ENCODE measurements at places on chromosomes 13 and 19. TPM values are rescaled to one million over a fixed set of nuclear protein-coding genes. Genes with fewer than 3 reads are reported as not detected.

- H3K4me1 ChIP-seq: peaks cover 3% of the 10 kb centered on the region
- H3K27me3 ChIP-seq: no peaks in the 10 kb centered on the region
- H3K36me3 ChIP-seq: no peaks in the 10 kb centered on the region
- no peak overlapping the region for H3K4me3 ChIP-seq
- no peak overlapping the region for H3K27ac ChIP-seq
- DNase-seq: no peak
These were observed 9.5 kb downstream of the LGALS7 start for GRCh38 chr19:38763795-38764220.

The ZFP36 gene
- total RNA-seq: 69.3 TPM

The TTC9B gene
- not detected for total RNA-seq

The ZSCAN18 gene
- 23.1 TPM for total RNA-seq

The UBE2S gene
- 342 TPM for total RNA-seq

DNA sequence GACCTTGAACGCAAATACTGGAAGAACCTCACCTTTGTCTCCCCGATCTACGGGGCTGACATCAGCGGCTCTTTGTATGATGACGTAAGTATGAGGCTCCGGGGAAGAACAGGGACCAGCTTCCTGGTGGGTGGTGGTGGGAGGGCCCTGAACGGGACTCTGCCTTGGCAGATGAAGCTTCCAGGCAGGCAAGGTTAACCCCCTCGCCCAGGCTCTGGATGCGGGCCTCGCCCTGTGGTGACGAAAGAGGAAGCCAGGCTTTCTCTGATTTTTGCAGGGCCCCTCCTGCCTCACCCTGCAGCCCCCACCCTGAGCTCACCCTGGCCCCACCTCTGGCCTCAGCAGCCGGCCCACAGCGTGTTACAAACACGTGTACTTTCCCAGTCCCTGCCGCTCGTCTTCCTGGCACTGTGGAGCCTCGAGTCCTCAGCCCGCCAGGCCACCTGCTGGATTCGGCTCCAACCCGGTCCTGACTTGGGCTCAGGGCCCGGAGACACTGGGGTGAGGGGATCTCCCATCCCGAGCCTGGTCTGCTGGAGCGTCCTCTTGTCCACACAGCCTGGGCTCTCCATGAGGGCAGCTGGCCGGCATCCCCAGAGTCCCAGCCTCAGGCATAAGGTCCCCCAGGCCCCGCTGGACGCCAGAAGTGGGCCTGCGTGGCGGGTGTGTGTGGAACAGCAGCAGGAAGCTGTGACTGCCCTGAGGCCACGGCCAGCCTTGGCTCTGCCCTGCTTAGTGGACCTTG lies 72.4 kb downstream of the KDM4B start:
- H3K27ac ChIP-seq: no peak overlapping the region
- no peak for DNase-seq
- H3K4me3 ChIP-seq: no peak overlapping the region
- H3K36me3 ChIP-seq: no peaks in the 10 kb centered on the region

The MTIF3 gene
- total RNA-seq: 27.5 TPM

The CD37 gene
- total RNA-seq: 191 TPM

DNA sequence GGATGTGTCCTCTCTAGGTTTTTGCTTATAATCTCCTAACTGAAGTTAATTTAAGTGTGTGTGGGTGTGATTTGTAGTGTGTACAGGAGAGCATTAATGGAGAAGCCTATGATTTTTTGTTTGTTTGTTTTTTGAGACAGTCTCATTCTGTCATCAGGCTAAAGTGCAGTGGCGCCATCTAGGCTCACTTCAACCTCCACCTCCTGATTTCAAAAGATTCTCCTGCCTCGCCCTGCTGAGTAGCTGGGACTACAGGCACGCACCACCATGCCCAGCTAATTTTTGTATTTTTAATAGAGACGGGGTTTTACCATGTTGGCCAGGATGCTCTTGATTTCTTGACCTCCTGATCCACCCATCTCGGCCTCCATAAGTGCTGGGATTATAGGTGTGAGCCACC lies 20.6 kb downstream of the ZNF701 start:
- H3K4me3 ChIP-seq: no peak overlapping the region
- H3K36me3 ChIP-seq: peaks cover 76% of the 10 kb centered on the region
- H3K27ac ChIP-seq: no peak overlapping the region
- no peaks in the 10 kb centered on the region for H3K4me1 ChIP-seq
- no peaks in the 10 kb centered on the region for H3K27me3 ChIP-seq

GRCh38 chr13:45733361-45733760 lies 31.2 kb downstream of the CBY2 start:
- no peaks in the 10 kb centered on the region for H3K36me3 ChIP-seq
- H3K4me1 ChIP-seq: no peaks in the 10 kb centered on the region
- no peaks in the 10 kb centered on the region for H3K27me3 ChIP-seq
- no peak for DNase-seq
- H3K27ac ChIP-seq: no peak overlapping the region
- no peak overlapping the region for H3K4me3 ChIP-seq

The SPPL2B gene
- 48.5 TPM for total RNA-seq

DNA sequence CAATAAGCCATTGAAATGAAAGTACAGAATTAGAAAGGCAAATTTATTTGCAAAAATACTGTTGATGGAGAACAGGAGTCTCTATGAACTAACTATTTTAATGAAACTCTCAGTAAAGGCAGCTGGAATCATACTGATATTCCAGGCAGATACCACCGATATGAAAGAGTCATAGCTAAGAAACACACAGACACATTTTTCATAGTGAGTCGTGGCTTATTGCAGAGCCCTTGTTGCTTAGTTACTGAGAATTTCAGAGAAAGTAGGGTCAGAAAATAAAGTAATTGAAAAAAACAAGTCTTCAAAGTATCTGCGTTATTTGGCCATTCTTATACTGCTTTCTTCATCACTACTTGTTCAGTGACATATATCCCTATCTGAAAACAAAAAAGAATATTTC lies 1890.9 kb downstream of the PCDH9 start:
- no peak overlapping the region for H3K27ac ChIP-seq
- no peaks in the 10 kb centered on the region for H3K4me1 ChIP-seq
- no peak for DNase-seq
- no peaks in the 10 kb centered on the region for H3K27me3 ChIP-seq
- no peaks in the 10 kb centered on the region for H3K36me3 ChIP-seq

DNA sequence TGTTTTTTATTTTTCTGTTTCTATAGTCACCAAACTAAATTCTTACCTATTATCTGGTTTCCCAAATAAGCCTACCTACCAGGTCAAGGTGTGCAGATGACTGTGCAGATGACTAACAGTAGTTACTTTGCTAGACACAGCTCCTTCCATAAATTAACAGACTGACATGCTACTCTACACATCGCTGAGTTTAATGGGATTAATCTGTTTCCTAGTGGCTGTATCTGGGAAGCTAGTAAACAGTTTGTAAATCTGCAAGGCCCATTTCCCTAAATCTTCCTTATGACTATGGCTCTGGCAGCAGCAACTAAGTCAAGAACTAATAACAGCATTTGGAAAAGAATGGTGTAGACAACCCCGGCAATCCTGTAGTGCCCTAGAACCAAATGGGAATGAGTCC lies 27.9 kb downstream of the MIPEP start:
- H3K4me3 ChIP-seq: no peak overlapping the region
- peaks cover 13% of the 10 kb centered on the region for H3K36me3 ChIP-seq
- no peaks in the 10 kb centered on the region for H3K4me1 ChIP-seq

DNA sequence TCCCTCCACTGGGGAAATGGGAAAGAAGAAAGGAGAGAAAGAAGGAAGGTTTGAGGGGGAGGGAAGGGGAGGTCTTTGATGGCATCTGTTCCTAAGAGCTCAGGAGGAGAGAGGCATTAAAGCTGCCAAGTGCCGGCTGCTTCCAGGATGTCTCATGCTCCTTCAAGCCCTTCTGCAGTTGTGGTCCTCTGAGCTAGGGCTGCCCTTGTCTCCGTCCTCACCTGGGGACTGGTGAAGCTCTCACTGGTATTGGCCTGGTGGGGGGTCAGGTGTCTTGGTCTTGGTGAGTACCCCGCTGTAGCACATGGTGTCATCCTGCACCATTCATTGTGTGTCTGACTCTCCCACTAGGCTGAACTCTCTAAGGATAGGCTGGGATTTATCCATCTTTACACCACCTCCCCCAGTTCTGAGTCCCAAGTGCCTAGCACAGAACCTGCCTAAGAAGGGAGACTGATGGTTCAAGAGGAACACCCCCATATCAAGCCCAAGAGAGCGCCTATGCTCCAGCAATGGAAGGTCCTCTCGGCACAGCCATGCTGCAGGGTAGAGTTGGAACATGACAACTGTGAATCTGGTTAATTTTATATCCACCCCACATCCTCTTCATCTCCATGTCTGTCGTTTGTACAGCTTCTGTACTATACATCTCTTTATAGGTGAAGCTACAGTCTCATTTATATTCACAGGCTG lies 83.7 kb downstream of the AKAP11 start:
- peak overlapping the region; percentile 100 for H3K27ac ChIP-seq
- H3K4me3 ChIP-seq: peak overlapping the region; percentile 67
- DNase-seq: peak; percentile 42
- H3K4me1 ChIP-seq: peaks cover 61% of the 10 kb centered on the region
- H3K27me3 ChIP-seq: no peaks in the 10 kb centered on the region

- H3K27ac ChIP-seq: no peak overlapping the region
- no peak overlapping the region for H3K4me3 ChIP-seq
- no peaks in the 10 kb centered on the region for H3K36me3 ChIP-seq
- H3K27me3 ChIP-seq: peaks cover 2% of the 10 kb centered on the region
These were observed 6.2 kb downstream of the TUBB4A start for GRCh38 chr19:6495947-6496346.

GRCh38 chr13:99403458-99403971 lies 96.3 kb upstream of the GPR183 start:
- H3K4me1 ChIP-seq: peaks cover 61% of the 10 kb centered on the region
- H3K27ac ChIP-seq: peak overlapping the region; percentile 61

- no peaks in the 10 kb centered on the region for H3K36me3 ChIP-seq
- H3K27me3 ChIP-seq: peaks cover 10% of the 10 kb centered on the region
- H3K4me1 ChIP-seq: no peaks in the 10 kb centered on the region
These were observed 73.2 kb upstream of the MBNL2 start for GRCh38 chr13:97148894-97149293.

The CASP14 gene
- not detected for total RNA-seq

The VSTM1 gene
- not detected for total RNA-seq

GRCh38 chr13:41767801-41768200 lies 193.1 kb downstream of the VWA8 start:
- H3K36me3 ChIP-seq: peaks cover under 1% of the 10 kb centered on the region
- DNase-seq: no peak
- no peaks in the 10 kb centered on the region for H3K27me3 ChIP-seq
- no peak overlapping the region for H3K27ac ChIP-seq

- no peak overlapping the region for H3K4me3 ChIP-seq
- no peak for DNase-seq
- H3K4me1 ChIP-seq: peaks cover 32% of the 10 kb centered on the region
- H3K27me3 ChIP-seq: no peaks in the 10 kb centered on the region
- peaks cover 22% of the 10 kb centered on the region for H3K36me3 ChIP-seq
These were observed 2.7 kb downstream of the PHLDB3 start for GRCh38 chr19:43501661-43502418.

GRCh38 chr13:42337808-42338600 lies 66.1 kb downstream of the AKAP11 start:
- H3K4me1 ChIP-seq: peaks cover 24% of the 10 kb centered on the region
- H3K27ac ChIP-seq: no peak overlapping the region
- H3K27me3 ChIP-seq: no peaks in the 10 kb centered on the region

The PODNL1 gene
- total RNA-seq: 0.25 TPM

- H3K4me3 ChIP-seq: no peak overlapping the region
- H3K4me1 ChIP-seq: peaks cover 15% of the 10 kb centered on the region
- peaks cover 5% of the 10 kb centered on the region for H3K27me3 ChIP-seq
- H3K36me3 ChIP-seq: peaks cover 20% of the 10 kb centered on the region
- no peak overlapping the region for H3K27ac ChIP-seq
- DNase-seq: no peak
These were observed 22.2 kb upstream of the ERVV-1 start for GRCh38 chr19:52991484-52991883.

GRCh38 chr13:104553896-104554295 lies 1487.7 kb upstream of the SLC10A2 start:
- no peaks in the 10 kb centered on the region for H3K27me3 ChIP-seq
- H3K4me3 ChIP-seq: no peak overlapping the region
- DNase-seq: no peak
- H3K36me3 ChIP-seq: no peaks in the 10 kb centered on the region

DNA sequence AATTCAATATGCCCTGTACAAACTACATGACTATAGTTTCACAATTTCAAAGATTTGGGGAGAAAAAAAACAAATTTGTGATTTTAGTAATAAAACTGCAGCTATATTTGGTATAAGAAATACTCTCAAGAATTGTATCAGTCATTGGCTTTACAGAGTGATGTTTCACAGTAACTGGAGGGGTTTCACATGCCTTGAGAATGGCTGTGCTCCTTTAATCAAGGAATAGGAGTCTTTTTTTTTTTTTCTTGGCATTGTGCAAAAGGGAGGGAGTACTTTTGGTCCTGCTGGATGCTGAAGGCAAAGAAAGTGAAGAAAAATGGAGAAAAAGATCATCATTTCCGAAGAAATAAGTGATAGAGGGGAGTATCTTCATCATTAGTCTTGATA lies 6.8 kb downstream of the ZNF507 start:
- no peak overlapping the region for H3K4me3 ChIP-seq
- H3K27me3 ChIP-seq: no peaks in the 10 kb centered on the region
- H3K4me1 ChIP-seq: peaks cover 71% of the 10 kb centered on the region
- H3K27ac ChIP-seq: no peak overlapping the region

The IGSF23 gene
- not detected for total RNA-seq

DNA sequence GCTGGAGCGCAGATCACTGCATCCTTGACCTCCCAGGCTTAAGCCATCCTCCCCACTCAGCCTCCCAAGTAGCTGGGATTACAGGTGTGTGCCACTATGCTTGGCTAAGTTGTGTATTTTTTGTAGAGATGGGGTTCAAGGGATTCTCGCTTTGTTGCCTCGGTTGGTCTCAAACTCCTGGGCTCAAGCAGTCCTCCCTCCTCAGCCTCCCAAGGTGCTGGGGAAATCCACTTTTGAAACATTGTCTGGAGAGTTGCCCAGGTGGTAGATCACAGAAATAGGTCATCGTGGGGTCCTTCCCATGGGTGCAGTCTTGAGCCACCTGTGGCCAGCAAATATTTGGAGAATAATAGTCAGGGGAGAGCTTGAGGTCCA lies 5.2 kb downstream of the LDLR start:
- peak overlapping the region; percentile 96 for H3K27ac ChIP-seq
- no peak for DNase-seq
- H3K36me3 ChIP-seq: peaks cover 75% of the 10 kb centered on the region
- H3K4me3 ChIP-seq: peak overlapping the region; percentile 53
- H3K27me3 ChIP-seq: no peaks in the 10 kb centered on the region
- H3K4me1 ChIP-seq: peaks cover 57% of the 10 kb centered on the region

The FAM124A gene
- 0.16 TPM for total RNA-seq

- H3K4me3 ChIP-seq: no peak overlapping the region
- H3K27me3 ChIP-seq: peaks cover 40% of the 10 kb centered on the region
- no peak overlapping the region for H3K27ac ChIP-seq
These were observed 20.3 kb downstream of the C19orf81 start for GRCh38 chr19:50669302-50670101.

GRCh38 chr19:734716-735115 lies 16.2 kb upstream of the MISP start:
- no peak overlapping the region for H3K4me3 ChIP-seq
- no peaks in the 10 kb centered on the region for H3K4me1 ChIP-seq
- no peaks in the 10 kb centered on the region for H3K36me3 ChIP-seq
- DNase-seq: no peak
- no peak overlapping the region for H3K27ac ChIP-seq

DNA sequence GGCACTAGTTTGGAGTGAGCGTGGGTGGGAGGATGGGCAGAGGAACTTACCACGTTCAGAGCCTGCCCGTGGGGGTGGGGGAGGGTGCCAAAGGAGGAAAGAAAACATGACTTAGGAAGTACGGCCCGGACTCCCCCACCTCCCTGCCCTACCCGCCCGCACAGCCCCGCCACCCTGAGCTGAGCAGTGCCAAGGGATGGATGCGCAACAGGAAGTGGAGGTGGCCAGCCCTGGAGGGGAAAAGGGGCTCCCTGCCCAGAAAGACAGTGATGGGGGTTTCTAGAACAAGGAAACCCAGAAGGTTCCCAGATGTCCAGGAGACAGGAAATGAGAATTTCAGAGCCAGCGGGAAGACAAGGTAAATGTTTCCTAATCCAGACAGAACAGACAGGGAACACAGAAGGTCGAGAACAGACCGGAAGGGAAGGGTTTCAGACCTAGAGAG lies 6.3 kb downstream of the TEAD2 start:
- H3K4me1 ChIP-seq: peaks cover 11% of the 10 kb centered on the region
- no peak for DNase-seq

Measured in activated CD4-positive, alpha-beta T cell treated with anti-CD3 and anti-CD28 coated beads for 36 hours (primary cell).